H1 (cell line): ENCODE measurements at places on chromosomes 1 and 21.

DNA sequence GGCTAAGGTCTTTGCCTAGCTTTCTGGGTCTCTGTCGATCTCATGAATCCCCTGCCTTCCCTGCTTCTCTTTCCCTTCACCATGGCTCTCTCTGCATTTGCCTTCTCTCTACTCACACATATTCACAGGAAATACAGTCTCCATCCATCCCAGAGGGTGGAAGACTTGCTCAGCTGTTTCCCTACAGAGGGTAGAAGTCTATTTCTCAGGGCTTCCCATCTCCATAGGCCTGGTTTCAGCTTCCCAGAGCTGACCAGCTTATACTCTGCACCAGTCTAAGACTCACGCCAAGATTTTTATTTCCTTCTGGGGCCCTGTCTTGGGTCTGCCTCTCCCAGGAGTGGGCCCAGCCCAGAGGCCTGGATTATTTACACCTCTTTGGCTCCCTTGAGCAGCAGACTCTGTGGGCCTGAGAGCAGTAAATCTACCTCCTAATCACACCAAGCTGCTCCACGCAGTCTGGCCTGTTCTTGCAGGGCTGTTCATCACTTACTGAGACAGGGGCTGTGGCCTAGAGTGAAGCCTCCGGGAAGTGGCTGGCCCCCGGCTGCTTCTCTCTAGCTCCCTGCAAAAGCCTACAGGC is 102.5 kb downstream of the PLXNA2 start:
- no peak for DNase-seq

- DNase-seq, result peak; percentile 82
Measured at GRCh38 chr1:31714442-31715086, 10.7 kb upstream of the COL16A1 start.

DNA sequence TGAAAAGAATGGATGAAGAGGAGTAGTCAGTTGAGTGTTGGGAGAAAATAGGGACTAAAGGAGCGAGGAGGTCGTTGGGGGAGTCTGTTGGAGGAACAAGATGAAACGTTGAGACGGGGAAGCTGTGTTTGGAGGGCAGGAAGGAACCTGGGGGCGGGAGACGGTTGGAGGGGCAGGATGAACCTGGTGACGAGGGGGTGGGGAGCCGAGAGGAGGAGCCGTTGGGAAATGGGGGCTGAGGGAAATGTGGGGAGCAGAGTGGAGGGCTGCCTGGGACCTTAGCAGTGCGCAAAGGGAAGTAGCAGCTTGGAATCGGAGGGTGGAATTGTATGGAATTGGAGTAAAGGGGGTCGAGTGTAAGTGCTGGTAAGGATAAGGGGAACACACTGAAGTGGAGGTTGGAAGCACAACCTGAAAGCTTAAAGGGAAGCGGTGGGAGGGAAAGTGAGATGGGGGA is 630 bp downstream of the MTF2 start:
- DNase-seq, result peak; percentile 59

GRCh38 chr1:4089421-4090175 is 189.5 kb upstream of the C1orf174 start:
- no peak for DNase-seq

- no peak for DNase-seq
Measured at GRCh38 chr1:156625436-156626078, 6.3 kb downstream of the HAPLN2 start.

DNA sequence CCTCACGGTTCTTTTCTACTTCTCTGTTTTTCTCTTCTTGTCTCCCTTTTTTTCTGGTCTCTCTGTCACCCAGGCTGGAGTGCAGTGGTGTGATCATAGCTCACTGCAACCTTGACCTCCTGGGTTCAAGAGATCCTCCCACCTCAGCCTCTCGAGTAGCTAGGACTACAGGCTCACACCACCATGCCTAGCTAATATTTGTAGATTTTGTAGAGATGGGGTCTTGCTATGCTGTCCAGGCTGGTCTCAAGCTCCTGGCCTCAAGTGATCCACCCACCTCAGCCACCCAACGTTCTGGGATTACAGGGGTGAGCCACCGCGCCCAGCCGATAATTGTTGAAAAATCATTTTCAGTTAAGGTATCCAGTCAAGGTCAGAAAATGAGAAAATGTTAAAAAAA is 25.9 kb upstream of the LGALS8 start:
- DNase-seq, result no peak

- DNase-seq, result no peak
Measured at GRCh38 chr1:20426923-20427322, 59.1 kb downstream of the CAMK2N1 start.

- DNase-seq, result no peak
Measured at GRCh38 chr1:202090994-202091393, 31.7 kb upstream of the GPR37L1 start.

DNA sequence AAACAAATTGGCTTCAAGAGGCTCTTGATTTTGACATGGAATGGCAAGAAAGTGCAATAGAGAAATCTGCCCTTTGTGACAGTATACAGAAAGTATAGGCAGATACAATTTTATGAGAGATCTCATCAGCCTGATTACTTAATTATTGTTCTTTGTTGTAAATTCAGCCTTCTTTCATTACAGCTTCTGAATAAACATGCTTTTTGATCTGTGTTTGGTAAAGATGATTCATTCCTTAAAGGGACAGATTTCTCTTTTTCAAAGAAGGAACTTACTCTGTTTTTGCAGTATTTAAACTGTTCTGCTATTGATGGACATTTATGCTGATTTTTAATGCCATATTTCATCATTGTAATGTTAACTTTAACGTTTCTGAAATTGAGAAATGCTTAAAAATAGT is 13.7 kb upstream of the MPC2 start:
- DNase-seq, result no peak

DNA sequence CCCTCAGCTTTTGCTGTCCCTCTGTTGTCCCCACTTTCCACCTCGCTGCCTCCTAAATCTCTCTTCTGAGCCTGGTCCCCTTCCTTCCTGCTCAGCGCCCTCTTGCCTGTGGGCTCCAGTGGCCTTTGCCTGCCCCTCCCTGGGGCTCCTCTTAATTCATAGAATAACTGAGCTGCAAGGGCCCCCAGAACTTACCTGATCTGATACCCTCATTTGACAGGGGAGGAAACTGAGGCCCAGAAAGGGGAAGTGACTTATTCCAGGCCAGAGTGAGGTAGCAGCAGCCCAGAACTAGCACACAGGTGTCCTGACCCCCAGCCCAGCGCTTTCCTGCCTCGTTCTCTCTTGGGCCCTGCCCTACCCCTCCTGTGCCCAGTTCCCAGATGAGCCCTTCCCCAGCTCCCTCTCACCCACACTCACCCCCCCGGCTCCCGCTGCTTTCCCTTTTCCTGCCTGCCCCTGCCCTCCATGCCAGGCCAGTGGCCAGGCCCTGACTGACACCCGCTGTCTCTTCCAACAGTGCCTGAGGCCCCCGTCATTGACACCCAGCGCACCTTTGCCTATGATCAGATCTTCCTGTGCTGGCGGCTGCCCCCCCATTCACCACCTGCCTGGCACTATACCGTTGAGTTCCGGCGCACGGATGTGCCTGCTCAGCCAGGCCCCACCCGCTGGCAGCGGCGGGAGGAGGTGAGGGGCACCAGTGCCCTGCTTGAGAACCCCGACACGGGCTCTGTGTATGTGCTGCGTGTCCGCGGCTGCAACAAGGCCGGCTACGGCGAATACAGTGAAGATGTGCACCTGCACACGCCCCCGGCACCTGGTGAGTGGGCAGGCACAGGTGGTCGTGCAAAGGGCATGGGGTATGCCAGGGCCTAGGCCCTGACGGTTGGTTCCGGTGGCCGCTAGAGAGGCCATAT is 5.7 kb downstream of the TRIM46 start:
- no peak for DNase-seq

GRCh38 chr1:153790313-153790965 is 15.2 kb downstream of the SLC27A3 start:
- no peak for DNase-seq

DNA sequence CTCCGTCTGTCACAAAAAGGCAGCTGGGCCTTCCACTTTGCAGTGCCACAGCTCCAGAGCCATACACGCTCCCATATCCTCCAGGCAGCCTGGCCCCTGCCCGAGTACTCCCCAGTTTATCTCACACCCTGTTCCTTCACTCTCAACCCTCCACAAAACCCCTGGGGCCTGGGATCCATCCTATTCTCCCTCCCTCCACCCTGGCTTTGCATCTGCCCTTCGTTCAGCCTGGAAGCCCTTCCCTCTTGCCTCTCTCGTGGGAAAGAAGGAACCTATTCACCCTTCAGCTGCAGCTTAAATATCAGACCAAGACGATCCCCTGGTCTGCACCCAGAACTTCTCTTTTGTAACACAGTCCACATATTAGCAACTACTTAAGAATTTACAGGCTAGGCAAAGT is 56.7 kb downstream of the CAMK2N1 start:
- no peak for DNase-seq

- no peak for DNase-seq
Measured at GRCh38 chr1:153639280-153639679, 5.4 kb downstream of the CHTOP start.

- no peak for DNase-seq
Measured at GRCh38 chr1:33339413-33339812, 18.5 kb upstream of the A3GALT2 start.

GRCh38 chr1:173332026-173332425 is 124.9 kb upstream of the TNFSF4 start:
- DNase-seq, result no peak

DNA sequence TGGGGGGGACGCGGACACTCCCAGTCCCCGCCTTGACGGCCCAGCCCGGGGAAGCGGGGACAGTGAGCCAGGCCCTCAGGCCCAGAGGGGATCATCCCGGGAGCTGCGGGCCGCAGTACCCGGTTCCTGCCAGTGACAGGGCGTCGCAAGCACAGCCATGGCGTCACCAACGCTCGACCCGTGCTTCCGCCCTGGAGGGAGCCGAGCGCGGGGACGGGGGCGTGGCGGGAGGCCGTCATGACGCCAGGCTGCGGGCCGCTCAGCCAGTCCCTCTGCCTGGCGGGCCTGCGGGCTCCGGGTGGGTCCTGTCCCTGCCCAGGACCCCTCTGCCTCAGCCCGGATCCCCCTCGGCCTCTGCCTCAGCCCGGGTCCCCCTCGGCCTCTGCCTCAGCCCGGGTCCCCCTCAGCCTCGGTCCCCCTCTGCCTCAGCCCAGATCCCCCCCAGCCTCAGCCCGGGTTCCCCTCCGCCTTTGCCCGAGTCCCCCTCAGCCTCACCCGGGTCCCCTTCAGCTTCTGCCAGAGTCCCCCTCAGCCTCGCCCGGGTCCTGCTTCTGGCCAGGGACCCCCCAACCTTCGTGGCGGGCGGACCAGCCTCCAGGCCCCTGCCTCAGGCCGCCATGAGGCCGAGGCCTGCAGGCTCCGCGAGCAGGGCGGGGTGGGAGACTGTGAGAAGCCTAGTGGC is 2.3 kb upstream of the SLC2A5 start:
- DNase-seq, result no peak

GRCh38 chr1:36298640-36299039 is 7.5 kb upstream of the SH3D21 start:
- no peak for DNase-seq

- DNase-seq, result peak; percentile 50
Measured at GRCh38 chr1:170669107-170669445, 5.1 kb downstream of the PRRX1 start.

GRCh38 chr1:27655151-27655937 is 16.6 kb downstream of the IFI6 start:
- DNase-seq, result no peak

- no peak for DNase-seq
Measured at GRCh38 chr1:52182874-52183400, 41.0 kb downstream of the ZFYVE9 start.

GRCh38 chr1:223340637-223341036 is 23.3 kb downstream of the SUSD4 start:
- DNase-seq, result no peak

GRCh38 chr1:72431810-72432209 is 149.5 kb upstream of the NEGR1 start:
- no peak for DNase-seq

DNA sequence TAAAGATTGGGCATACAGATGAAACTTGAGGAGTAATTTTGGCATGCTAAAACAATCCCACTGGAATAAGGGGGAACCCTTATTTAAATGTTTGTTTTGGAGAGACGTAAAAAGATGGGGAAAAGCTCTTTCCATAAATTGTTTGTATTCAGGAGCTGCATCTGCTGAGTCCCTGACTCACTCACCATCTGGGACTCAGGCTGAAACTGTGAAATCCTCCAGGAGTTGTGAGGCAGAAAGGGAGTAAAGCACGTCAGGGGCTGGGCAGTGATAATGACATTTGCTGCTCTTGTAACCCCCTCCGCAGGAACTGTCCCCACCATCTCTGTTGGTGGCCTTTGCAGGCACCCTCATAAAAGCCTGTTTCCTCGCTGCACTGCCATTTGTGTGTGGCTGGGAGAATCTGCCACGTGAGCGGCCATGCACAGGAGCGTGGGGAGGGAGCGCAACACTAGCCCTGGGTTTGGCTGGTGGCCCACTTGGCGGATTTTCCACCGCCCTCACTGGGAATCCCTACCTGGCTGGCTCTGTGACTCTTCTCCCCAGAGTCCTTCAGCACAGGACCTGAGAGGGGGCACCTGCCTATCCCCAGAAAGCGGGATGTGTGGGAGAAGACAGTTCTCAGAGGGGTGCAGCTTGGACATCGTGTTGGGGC is 45.3 kb downstream of the ZSCAN20 start:
- no peak for DNase-seq

DNA sequence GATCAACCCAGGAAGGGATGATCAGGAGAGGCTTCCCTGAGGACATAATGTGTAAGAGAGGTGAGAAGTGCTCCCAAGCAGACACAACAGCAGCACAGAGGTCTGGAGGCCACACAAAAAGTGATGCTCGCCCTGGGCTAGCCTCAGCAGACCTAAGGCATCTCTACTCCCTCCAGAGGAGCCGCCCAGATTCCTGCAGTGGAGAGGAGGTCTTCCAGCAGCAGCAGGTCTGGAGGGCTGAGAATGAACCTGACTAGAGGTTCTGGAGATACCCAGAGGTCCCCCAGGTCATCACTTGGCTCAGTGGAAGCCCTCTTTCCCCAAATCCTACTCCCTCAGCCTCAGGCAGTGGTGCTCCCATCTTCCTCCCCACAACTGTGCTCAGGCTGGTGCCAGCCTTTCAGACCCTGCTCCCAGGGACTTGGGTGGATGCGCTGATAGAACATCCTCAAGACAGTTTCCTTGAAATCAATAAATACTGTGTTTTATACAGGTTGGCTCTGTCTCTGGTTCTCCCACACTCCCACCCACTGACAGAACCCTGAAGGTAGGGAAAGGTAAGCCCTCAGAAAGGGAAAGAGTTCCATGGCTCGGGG is 5.0 kb downstream of the GJB3 start:
- DNase-seq, result no peak

DNA sequence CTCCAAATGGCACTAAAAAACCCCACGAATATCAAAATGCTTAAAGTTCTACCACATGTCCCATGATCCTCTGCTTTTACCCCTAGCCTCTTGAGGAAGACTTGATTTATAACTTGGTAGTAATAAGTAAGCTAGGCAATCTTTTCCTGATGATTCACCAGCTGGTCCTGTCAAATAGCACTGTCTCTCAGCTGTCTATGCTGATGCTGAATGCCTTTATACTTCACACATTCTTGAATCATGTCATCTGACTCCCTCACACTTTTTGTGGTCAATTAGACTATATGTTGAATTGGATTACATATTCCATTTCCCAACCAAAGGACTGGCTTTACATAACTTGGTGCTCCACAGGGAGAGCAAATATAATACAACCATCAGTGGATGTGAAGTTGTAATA is 16.6 kb downstream of the C21orf91 start:
- DNase-seq, result no peak

- no peak for DNase-seq
Measured at GRCh38 chr1:36383240-36383639, 2.5 kb downstream of the STK40 start.
